ENCODE measurements at places on chromosomes 5 and 9.

GRCh38 chr5:88899096-88899737 lies 16.2 kb upstream of the MEF2C start:
- no peak for DNase-seq

DNA sequence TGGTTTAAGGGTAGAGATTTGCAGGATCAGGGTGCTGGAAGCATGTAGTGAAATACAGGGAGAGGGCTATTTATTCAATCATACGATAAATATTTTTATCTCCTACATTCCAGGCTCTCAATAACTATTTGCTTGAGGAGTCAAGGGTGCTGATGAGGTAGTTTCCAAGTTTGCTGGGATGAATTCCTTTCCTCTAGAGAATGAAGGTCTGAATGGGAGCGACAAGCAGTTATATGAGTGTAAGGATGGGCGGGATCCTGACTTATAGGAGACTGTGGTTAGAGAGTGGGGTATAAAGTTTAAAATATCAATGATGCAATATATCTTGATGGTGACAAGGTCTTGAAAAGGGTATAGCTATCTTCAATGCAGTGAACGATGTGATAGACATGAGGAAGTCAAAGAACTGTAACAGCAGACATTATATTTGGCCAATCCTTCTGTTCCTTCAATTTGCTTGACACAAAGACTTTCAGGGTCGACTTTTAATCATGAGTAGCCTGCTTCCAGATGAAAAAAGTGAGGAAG lies 201.1 kb upstream of the HAPLN1 start:
- peak; percentile 70 for DNase-seq

GRCh38 chr9:31536471-31536870 lies 848.0 kb upstream of the ACO1 start:
- DNase-seq, result no peak

- peak; percentile 43 for DNase-seq
These were observed 10.7 kb upstream of the PALM2AKAP2 start for GRCh38 chr9:109769250-109769649.

DNA sequence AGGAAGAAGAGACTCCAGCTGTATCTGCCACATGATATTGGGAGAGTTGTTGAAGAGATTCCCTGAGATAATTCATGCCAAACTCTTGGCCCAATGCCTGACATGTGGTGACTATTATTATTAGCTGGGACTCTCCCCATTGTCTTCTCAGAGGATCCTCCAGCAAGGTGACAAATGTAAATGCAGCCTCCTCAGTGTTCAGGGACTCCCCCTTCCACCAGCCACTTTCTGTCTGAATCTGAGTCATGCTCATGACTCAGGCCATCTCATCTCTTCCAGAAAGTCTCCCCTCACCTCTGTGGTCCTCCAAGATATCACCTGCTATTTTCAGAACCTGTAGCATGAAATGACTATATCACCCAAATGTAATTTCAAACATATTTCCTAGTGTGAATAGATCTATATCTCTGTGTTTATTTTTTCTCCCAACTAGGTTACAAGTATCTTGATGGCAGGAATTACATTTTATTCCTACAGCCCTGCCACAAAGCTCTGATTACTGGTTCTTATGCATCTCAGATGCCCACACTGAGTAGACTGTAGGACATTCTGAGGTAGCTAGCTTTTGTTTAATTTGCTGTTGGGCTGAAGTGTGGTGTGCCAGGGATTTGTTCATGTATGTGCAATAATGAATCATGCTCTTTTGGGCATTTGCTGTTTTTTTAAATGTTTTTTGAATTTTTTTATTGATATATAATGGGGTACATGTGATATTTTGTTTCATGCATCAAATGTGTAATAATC lies 126.6 kb upstream of the IL12B start:
- DNase-seq, result peak; percentile 49

- peak; percentile 61 for DNase-seq
These were observed 150.9 kb downstream of the ADGRV1 start for GRCh38 chr5:90709323-90710155.

DNA sequence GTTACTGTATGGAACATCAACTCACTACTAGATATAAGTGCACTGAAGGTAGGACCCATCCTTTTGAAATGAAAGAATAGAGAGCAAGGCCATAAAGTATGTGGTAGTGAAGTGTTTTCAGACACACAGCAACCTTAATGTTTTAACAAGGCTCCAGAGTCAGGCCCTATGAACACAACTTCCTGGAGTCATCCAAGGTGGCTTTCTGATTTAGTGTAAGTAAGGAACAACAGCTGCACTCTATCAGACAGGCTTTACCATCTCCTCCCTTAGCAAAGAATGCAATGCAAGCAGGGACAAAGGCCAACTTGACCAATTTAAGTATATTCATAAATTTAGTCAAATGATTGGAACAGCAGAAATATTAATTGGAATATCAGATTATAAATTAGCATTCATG lies 90.1 kb downstream of the MPDZ start:
- no peak for DNase-seq

DNA sequence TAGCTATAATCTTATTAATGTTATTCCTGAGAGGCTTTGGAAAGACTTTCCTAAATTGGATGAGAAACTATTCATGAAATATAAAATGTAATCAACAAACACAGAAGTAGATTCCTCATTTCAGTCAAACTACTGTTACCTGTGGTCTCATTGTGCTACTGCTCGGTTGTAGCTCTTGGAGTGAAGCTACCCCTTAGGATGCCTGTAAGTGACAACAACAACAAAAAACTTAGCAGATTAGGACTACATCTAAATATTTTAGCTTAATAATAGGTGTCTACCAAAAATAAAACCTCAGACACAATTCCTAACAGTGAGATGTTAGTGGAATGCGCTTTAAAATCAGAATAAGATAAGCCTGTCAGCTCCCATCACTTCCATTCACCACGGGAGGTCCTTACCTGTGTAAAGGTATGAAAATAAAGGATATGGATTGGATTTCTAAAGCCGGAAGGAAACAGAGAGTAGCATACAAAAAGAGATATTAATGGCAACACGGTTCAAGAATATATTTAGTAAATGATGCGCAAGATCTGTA lies 369.2 kb downstream of the OSTF1 start:
- no peak for DNase-seq

GRCh38 chr5:36535859-36536615 lies 70.4 kb upstream of the SLC1A3 start:
- no peak for DNase-seq
